ENCODE measurements at places on chromosomes 1 and 21.

DNA sequence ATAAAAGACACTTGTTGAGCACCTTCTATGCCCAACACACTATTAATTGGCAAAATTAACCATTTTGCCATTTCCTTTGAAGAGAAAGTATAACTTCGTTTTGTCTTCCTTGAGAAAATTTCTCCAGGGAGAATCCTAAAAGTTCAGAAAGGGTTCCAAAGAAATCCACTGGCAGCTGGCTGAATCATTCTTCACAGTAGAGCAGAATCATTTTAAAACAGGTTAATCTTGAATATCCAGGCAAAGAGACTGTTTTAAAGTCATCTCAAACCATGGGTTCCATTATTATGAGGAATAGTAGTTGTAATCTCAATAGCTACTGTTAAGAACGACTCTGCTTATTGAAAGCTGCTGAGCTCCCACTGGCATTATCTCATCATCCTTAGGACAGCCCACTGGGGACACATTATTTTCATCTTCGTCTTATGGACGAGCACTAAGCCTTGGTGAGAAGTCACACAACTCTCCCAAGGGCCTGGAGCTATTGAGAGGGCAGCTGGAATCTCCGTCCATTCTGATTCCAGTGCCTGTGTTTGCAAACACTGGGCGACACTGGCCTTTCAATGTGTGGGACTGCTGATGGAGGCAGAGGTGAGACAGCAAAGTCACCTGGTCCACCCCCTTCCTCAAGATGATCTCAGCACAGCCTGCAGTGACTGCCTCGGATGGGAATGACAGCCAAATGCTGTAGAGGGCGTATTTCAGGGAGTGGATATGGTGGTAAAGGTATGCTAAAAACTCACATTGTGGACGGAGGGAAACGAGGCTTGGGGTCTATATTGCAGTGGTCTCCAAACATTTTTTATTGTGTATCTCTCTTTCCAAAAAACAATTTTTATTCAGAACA is 15.3 kb upstream of the PGBD5 start:
- no peak for DNase-seq

DNA sequence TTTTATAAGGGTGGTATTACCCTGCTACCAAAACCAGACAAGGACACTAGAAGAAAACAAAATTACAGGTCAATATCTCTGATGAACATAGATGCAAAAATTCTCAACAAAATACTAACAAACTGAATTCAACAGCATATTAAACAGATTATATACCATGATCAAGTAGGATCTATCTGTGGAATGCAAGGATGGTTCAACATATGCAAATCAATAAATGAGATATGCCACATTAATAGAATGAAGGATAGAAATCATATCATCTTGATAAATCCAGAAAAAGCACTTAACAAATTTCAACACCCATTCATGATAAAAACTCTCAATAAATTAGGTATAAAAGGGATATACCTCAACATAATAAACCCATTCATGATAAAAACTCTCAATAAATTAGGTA is 24.3 kb upstream of the MYBPHL start:
- no peak for DNase-seq

DNA sequence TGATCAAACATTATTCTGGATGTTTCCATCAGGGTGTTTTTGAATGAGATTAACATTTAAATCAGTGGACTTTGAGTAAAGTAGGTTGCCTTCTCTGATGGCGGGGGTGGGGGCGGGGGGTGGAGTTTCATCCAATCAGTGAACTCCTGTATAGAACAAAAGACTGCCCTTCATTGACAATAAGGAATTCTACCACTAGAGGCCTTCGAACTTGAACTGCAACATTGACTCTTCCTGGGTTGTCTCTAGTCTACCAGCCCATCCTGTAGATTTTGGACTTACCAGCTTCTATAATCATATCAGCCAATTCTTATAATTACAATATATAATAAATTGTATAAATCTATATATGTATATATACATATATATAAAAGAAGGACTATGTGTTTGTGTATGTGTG is 520.4 kb upstream of the CXADR start:
- no peak for DNase-seq

DNA sequence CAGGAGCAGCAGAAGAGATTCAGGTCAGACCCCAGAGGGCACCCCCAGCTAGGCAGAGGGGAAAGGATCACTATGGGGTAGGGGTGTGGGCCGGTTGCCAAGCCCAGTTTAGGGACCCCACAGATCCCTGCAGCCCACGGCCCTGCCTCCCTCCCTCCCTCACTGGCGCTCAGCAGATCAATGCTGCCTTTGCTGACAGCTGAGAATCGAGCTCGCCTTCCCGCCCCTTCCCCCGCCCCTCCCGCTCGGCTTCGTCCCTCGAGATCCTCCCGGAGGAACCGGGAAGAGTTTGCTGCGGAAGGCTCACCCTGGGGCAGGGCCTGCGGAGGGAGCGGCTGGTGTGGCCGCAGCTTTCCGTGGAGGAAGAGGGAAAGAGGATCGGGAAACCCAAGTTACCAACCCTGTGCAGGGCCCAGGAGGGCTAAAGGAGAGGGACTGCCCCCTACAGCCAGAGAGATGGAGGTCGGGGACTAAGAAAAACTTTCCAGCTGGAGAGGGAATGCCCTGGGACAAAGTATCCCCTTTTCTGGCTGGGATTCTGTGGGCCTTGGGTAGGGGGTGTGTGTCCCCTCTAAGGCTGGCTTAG is 1.1 kb upstream of the KCNQ4 start:
- no peak for DNase-seq

DNA sequence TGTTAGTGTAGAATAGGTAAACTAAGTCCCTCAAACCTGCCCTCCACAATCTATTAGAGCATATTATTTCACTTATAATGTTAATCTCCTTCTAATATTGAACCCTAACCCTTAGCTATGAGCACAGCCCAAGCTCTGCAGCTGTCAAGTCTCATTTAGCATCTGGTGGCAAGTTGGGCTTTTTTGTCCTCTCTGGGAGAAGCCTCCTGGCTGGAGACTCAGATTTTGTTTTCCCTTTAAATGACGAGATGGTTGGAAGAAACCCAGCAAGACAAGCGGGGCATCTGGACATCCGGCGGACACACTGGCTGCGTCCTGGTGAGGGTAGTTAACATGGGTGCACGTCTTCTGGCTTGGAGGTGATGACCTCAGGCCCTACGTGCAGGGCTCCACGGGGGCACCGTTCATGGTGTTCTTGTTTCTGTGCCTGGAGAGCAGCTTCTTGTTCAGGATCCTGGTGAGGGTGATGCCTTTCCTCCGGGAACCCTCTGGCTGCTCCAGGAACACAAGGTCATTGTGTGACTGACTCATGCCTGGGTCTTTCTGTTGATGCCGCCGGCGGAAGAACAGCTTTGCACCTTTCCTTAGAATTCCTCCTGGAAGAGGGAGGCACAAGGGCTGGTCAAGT is 9.7 kb upstream of the PRDM15 start:
- no peak for DNase-seq

DNA sequence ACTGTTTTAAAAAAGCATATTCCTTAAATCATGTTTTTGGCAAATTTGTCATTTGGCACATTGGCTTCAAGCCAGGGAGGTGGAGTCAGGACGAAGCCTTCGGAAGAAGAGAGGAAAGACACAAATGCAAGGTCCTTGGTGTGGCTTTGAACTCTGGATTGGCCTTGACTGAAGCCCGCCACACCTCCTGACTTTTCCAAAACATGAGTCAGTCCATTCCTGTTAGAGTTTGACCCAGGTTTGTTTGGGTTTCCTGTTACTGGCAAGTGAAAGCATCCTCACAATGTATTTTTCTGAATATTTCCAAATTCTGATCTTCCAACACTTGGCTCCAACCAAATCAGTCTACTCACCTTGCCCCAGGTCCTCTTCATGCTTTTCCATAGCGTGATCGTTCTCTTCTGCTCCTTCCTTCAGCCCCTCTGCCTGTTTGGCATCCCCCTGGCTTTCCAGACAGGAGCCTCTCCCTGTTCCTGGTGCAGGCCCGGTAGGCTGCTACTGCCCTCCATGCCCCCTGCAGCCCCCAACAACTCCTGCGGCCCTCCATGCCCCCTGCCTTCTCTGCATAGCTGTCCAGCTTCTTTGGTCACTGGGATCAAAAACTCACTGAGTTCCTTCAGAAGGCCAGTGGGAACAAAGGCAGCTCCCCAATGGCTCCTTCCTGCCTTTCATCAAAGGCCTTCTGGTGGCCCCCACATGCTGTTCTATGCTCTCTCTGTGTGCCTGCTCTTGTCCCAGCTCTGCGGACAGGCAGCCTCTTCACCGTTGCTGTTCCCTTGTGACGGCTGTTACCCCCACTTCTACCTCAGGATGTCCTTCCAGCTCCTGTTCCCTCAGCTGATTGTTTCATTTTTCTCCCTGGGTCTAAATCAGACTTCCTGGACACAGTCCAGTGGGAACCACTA is 30.4 kb upstream of the SLC30A1 start:
- DNase-seq = no peak

DNA sequence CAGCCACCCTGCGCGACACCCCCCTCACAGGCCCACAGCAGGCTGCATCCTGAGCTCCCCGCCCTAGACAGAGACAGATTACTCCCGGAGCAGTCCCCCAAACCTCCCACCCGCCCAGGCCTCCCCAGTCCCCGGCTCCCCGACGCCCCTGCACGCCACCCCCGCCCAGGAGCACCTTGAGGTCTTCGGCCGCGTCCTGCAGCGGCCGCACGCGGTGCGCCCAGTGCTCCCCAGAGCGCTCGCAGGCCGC is 731 bp downstream of the TRIM11 start:
- DNase-seq = no peak

- no peak for DNase-seq
These were observed 5.7 kb downstream of the HSPG2 start for GRCh38 chr1:21931171-21932093.

DNA sequence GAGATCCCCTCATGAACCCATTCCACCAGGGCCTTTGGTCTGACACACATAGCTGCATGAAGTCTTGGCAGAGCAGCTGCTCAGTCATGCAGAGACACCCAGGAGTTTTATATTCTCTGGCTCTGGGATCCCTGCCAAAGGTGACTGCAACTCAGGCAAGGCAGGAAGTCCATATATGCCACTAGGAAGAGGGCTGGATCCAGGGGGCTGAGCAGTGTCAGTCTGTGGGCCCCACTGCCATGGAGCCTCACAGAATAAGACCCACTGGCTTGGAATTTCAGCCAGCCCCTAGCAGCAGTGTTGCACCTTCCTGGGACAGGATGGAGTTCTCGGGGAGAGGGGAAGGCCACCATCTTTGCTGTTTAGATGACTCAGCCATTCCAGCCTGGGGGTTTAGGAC is 199.7 kb downstream of the TBX15 start:
- DNase-seq = no peak

- DNase-seq = no peak
These were observed 1.5 kb downstream of the THEMIS2 start for GRCh38 chr1:27873671-27874384.

GRCh38 chr1:180743868-180744267 is 112.0 kb downstream of the XPR1 start:
- no peak for DNase-seq

DNA sequence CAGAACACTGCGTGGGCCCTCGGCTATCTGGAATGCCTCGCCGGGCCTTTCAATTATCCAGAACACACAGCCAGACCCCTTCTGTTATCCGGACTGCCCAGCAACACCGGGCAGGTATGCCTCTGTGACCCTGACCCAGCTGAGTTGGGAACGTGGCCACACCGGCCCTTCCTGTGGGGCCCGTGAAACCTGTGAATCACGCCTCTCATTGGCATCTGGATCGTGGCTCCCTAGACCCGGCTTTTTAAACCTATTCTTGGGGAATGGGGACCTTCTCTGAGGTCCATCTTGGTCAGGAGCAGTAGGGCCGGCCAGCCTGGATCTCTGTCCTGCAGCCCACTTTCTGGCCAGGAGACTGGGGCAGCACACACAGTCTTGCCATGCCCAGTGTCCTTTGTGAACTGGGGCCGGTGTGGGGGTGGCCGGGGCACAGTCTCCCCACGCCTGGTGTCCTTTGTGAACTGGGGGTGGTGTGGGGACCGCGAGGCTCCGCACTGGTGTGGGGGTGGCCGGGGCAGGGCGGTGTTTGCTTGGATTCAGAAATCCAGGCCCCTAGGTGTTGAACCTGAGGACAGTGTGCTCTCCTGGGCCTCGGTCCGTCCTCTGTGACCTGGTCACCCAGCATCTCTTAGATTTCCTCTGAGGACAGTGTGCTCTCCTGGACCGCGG is 11.1 kb downstream of the COL18A1 start:
- DNase-seq = no peak

- no peak for DNase-seq
These were observed 180.7 kb downstream of the KAZN start for GRCh38 chr1:14778898-14779865.

GRCh38 chr1:29362764-29363163 is 126.4 kb downstream of the PTPRU start:
- no peak for DNase-seq

GRCh38 chr1:24875257-24875656 is 54.8 kb downstream of the RUNX3 start:
- DNase-seq = no peak

- DNase-seq = no peak
These were observed 23.2 kb upstream of the BECN2 start for GRCh38 chr1:241934201-241934848.

DNA sequence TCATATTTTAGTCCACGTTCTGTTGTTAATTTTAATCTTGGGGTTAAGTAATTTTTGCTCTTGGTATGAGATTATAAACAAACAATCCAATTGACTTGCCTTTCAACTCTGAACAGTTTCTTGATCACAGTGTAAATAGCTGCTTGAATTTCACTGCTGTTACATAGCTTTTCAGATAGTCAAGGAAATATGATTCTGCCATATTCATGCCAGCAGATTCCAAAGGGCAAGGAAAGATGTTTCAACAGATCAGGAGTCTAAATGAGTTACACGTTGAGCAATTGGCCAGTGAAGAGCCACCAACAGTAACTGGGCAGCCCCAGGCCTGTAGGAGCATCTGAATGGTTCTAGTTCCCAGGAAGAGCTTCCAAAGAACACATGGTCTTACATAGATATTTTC is 93.6 kb downstream of the LEPR start:
- no peak for DNase-seq

GRCh38 chr1:221708987-221709386 is 32.9 kb downstream of the DUSP10 start:
- no peak for DNase-seq

- DNase-seq = peak; percentile 34
These were observed 794 bp upstream of the FAM76A start for GRCh38 chr1:27724961-27725373.

DNA sequence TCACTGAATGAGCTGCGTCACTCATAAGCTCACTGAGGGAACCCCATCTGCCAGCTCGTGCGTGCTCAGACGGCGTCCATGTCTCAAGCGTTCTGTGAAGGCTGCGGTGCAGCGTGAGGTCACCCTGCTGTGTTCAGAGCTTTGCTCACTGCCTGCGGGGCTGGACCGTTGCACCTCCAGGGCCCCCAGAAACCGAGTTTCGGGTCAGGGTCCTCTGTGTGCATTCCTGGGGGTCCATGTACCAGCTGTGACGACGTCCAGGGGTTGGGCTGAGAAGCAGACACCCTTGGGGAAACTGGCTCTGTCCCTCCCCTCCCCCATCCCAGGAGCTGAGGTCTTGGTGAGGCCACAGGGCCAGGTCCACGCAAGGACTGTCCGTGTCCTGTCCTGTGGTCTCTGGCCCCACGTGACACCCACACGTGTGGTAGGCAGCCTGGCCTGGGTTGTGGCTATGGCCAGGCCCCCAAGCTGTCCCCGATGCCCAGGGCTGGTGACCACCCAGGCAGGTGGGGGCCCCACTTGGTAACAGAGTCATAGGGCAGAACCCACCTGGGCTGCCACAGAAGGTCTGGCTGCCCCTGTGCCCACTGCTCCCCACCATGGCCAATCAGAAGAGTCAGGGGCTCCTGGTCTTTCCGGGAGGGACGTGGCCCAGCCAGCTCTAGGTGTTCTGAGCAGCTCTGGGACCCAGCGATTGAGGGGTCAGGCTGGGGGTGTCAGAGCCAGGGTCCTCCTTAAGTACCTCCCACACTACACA is 24.4 kb downstream of the FTCD start:
- no peak for DNase-seq

All from D341Med (cell line).